ENCODE measurements at places on chromosomes 2 and 18.

GRCh38 chr18:62751341-62751821 is 36.0 kb downstream of the PHLPP1 start:
- DNase-seq = no peak

DNA sequence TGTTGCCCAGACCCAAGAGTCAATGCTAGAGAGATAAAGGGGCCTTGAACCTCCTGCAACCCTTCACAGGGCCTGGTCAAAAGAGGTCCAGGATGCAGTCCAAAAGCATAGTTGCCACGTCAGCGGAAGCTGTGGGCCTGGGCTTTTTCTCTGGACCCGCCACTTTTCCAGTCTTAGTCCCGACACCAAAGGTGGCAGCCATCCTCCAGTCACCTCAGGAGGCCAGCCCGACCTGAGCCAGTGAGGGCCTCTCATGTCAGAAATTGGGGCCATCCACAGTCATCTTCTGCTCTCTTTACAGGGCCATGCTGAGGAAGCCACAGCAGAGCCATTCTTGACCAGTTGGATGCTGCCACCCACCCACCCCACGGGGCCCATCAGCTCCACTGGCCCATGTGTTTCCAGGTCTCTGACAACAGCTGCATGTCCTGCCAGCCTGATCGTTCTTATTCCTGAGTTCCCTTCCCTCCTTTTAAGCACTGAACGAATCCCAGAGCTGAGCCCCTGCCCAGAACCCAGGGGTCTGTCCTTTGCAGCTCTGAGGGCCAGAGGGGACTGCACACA is 34.1 kb upstream of the KLHL29 start:
- DNase-seq = no peak

DNA sequence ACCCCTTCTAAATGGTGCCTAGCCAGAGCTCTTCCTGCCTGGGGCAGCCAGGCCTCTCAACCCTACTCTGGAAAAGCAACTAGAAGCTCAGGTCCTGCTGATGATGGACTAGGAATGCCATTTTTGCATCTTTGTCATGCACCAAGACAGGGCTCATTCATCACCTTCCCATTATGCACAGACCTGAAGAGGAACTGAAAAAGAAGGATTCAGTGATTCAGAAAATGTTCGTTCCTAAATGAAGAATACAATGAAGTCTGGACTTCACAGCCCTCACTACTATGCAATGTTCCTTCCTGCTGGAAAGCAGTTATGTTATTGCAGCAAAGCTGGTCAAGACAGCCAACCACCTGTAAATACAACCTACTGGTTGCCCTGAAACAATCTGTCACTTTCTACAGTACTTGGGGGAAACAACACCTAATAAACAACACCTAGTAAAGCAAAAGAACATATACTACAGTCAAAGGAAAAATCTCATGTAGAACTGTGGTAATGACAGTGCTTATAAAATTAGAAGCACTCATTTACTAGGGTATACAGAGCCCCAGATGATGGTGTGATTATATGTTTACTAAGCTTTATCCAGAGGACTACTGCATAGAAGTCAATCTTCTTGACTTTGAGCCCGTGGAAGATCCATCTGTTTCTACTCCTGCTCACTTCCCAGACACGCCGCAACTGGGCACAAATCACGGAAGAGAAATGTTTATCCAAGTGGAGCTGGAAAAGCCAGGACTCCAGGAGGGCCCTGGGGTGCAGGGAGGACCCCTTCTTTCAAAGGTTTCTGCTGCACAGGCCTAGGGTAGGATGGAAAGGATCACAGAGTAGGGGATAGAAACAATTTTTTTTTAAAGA is 103.1 kb upstream of the THOC1 start:
- no peak for DNase-seq

DNA sequence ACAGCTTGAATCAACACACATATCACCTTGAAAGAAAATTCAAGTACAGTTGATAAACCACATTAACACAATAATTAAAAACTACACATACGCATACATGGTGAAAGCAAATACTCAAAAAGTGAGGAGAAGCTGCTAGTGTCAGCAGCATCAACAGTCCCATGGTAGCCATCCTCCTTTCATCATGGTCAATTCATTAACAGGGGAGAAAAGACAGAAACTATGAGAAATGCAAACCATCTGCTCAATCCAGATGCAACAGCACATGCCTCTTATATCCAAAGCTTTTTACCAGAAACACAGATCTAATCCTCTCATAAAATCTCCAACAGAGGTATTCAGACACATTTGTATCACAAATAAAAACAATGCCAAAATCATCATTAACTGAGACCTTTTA is 81.9 kb upstream of the CHRNA1 start:
- DNase-seq = no peak

DNA sequence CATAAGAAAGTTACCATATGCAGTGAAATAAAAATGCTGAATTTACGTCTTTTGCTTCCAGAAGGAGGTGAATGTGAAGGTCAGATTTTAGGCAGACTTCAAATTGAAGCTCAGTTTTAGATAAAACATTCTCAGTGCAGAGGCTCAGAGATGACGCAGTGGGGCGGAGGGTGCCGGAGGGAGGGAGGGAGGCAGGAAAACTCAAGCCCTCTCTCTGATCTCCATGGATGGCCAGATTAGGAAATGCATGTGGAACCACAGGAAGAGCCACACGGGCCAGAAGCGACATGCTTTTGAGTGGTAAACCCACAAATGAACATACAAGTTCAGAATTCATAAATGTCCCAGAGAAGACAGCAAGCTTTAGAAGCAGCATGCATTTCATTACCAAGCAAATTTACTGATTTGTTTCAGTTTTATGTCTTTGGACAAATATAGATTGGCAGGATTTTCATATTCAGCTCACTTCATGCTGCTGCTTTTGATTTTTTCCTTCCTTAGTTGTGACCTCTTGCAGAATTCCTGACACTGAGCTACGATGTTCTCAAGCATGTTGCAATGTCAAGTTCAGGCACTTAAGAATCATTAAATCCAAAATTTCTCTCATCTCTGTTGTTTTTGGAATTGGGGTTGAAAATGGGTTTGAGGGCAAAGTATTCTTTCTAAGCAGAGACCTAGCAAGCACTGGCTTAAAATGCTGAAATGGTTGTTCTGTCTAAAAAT is 29.7 kb upstream of the APCDD1 start:
- DNase-seq = no peak

GRCh38 chr2:3960106-3960505 is 256.7 kb downstream of the DCDC2C start:
- no peak for DNase-seq

GRCh38 chr2:53087262-53087873 is 680.2 kb upstream of the CHAC2 start:
- no peak for DNase-seq

GRCh38 chr2:241788572-241788971 is 11.9 kb downstream of the GAL3ST2 start:
- DNase-seq = no peak

DNA sequence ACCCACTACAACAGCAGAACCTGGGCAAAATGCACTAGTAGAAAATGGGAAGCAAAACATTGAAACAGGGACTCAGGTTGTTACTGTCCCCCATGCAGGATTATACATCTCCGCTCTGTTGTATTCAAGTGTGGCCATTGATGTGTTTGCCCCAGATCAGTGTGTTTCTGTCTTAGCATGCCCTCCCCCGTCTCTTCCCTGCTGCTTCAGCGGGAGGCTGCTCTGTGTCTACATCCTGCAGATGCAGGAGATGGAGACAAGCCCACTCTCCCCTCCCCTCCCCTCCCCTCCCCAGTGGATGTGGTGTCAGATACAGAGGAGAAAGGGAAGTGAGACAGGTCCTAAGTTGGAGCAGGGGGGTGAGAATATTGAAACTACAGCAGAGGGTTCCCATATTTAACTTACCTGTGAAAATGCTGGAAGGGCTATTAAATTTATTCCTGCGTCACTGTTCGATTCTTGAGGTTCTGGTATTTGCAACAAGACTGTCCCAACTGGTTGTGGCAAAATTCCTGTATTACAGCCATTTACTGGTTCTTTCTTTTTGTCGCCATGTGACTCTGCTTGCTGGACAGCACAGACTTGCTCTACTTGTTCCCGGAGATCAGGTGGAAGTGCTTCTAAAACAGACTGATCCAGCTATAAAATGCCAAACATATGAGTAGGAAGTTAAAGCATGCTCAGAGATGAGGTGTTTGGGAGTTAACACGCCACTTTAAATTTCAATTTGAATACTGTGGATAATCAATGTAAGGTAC is 67.0 kb downstream of the EIF5B start:
- no peak for DNase-seq

GRCh38 chr18:34522603-34523002 is 187.5 kb upstream of the DTNA start:
- peak; percentile 52 for DNase-seq

DNA sequence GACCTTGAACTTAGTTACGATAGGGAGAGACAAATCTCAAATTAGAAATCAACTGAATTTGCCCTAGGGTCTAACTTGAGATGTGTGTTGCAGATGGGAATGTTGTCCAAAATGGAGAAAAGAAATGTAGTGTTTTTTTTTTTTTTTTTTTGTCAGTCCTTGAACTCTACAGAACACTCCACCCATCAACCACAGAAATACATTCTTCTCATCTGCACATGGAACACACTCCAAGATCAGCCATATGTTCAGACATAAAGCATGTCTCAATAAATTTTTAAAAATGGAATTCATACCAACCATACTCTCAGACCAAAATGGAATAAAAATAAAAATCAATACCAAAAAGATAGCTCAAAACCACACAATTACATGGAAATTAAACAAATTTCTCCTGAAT is 526.5 kb downstream of the FBXO15 start:
- DNase-seq = no peak

DNA sequence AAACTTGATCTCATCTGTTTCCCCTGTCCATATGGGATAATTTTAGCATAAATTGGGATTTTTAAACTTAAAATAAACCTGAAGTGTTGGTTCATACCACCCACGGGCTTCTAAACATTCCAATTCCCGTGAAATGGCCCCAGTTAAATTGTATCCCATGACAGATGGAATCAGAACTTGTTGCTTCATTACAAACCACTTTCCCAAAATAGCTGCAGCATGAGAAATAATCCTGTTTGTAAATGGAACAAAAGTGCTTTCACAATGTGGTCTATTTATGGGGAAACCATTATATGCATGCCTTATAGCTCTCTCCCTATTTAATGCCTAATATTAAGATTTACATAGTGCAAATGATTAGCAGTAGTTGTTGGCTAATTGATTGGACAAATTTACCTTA is 15.9 kb downstream of the SCG2 start:
- no peak for DNase-seq

DNA sequence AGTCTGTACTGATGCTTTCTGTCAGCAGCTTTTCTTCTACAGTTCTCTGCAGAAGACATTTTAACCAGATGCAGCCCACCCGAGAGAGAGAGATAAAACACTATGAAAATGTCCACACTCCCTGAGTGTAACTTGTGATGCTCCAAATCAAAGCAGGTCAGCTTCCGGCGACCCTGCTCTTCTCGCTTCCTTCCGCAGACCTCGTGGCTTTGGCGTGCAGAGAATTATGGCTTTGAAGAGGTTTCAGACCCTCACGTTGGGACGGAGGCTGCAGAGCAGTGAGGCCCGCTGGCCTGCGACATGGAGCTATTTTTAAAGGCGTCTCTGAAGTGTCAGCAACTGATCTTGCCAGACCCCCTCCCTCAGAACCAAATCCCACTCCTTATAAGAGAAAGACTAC is 41.8 kb downstream of the TMEM163 start:
- no peak for DNase-seq

GRCh38 chr2:134120406-134120732 is 133.5 kb upstream of the MGAT5 start:
- DNase-seq = no peak

- no peak for DNase-seq
These were observed 34.8 kb upstream of the LAMA1 start for GRCh38 chr18:7152440-7152839.

GRCh38 chr2:187271825-187272224 is 176.2 kb downstream of the CALCRL start:
- no peak for DNase-seq

DNA sequence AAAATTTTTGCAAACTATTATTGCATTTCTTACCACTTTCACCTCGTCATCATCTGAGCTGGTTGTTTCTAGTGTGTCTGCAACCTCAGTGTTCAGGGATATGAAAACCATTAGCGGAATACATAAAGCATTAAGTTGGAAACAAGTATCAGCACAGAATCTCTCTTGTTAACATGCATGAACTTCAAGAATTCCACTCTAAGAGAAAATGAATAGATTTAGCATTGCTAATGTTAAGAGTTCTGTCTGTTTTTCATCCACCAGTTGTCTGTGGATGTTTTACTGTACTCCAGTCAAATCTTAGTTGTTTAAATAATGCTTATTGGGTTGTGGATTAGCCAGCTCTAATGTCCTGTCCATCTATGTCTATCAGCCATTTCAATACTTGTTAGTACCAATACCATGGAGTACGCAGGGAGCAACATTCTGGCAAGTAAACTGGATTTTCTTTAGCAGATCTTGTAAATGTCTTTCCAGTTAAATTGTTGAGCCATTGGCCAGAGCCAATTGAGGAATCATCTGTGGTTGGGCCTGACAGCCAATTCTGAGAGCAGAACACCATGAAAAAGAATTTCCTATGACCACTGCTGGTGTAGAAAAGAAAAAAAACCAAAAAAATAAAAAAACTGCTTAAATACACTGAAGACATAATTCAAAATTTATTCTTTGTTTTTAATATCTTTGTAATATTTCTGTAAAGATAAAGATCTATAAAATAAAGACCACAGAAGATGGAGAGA is 82.5 kb downstream of the SLC8A1 start:
- no peak for DNase-seq

DNA sequence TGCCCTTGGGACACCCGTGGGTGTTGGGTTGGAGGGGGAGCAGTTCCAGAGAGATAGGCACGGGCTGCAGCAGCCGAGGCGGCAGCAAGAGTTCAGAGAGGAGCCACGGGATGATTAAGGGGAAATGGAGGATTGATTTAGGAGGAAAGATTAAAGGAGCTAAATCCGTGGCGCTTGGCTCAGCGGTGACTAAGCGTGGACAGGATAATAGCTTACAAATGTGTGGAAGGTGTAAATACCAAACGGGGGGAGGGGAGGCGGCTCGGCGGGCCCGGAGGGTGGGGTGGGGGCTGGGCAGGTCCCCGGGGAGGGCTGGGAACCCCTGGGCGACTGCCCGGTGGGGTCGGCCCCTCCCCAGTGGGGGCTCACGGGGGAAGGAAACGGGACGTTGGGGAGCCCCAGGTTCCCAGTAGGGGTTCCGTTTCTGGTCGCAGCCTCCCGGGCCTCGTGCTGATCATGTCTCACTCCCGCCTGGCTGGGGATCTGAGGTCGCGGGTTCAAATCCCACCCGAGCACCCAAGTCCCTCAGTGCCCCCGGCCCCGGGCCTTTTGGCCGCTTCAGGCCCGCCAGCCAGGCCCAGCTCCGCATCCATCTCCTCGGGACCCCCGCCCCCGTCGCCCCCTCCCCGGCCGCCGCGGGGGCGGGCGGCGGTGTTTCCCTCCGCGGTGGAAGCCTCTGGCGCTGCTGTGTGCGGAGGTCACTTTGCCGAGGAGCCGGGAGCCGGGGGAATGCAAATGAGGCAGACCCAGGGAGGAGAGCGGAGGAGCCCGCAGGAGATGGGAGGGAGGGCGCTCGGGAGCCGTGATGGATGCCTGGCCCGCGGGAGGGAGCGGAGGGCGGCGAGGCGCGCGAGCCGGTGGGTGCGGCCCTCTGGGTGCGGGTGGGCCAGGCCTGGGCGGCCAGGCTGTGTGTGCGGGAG is 8.1 kb downstream of the ASIC4 start:
- no peak for DNase-seq

GRCh38 chr2:46831051-46831868 is 84.3 kb downstream of the MCFD2 start:
- no peak for DNase-seq

GRCh38 chr2:67936969-67937368 is 125.8 kb downstream of the C1D start:
- DNase-seq = no peak

All from cerebellar nuclear complex (tissue), 1 donor.